CD4-positive, alpha-beta T cell treated with Interferon gamma for 1 hour (primary cell): ENCODE measurements at places on chromosomes 11 and 22.
A peak's percentile ranks its signal among the peaks of the same experiment; 100 is the strongest.

DNA sequence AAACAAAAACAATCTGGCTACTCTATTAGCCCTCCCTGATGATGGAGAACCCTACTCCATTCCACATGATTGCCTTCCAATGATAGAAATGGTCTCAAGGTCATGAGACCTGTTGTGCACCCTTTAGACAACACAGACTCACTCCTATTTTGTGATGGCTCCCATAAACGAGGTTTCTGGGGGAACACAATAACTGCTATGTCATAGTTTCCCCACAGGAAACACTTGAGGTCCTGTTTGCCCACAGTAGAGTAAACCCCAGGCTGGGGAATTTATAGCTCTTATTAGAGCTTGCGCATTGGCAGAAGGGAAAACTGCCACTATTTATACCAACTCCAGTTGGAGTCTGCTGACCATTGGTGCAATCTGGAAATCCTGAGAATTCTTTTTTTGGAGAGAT is 28.7 kb downstream of the MIF start:
- DNase-seq, result no peak

GRCh38 chr11:125953401-125953935 is 7.6 kb downstream of the VSIG10L2 start:
- no peak for DNase-seq

DNA sequence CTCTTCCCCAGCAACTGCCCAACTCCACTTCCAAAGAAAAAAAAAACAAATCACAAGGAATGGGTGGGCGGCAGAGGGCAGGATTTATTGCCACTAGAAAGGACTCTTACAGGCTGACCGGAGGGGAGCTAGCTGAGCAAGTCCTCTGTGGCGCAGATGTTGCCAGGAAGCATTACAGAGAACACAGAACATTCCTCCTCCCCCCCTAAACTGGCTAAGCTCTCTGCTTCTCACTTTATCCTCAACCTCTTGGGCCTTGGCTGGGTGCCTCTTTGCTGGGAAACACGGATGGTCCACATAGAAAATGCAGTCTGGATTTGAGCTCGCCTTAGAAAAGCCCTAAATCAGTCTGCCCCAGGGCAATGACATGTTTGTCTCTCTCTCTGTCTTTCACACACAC is 12.6 kb upstream of the FJX1 start:
- DNase-seq, result no peak

- no peak for DNase-seq
These were observed 11.4 kb upstream of the OR56A3 start for GRCh38 chr11:5930614-5931013.

DNA sequence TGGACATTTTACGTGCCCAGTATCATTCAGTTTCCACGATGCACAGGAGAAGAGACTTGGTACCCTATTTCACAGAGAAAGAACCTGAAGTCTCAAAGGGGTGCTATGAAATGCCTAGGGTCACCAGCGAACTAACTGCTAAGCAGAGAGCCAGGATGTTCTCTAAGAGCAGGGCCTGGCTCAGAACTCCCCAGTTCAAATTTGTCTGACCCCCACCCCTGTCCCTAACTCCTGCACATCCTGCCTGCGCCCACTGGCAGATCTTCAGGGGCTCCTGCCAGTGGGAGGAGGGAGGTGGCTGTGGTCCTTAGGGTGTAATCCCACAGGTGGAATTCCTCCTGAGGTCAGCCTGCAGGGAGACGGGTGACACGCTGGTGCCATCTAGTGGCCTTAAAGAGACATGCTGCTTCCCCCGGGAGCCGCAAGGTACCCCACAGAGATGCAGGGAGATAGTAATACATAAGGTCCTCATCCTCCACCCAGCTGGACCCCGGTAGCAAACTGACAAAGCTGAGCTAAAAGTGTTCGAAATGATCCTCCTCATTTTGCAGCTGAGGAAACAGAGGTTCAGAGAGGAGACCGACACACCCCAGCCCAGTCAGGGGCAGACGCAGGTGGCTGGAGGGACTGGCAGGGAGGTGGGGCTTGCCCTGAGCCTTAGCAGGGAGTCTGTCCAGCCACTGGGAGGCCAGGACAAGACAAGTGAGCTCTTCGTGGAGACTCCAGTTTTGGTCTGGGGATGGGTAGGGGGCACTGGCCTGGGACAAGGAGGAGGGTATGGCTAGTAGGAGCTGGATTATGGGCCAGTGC is 34.1 kb downstream of the MB start:
- peak; percentile 46 for DNase-seq

DNA sequence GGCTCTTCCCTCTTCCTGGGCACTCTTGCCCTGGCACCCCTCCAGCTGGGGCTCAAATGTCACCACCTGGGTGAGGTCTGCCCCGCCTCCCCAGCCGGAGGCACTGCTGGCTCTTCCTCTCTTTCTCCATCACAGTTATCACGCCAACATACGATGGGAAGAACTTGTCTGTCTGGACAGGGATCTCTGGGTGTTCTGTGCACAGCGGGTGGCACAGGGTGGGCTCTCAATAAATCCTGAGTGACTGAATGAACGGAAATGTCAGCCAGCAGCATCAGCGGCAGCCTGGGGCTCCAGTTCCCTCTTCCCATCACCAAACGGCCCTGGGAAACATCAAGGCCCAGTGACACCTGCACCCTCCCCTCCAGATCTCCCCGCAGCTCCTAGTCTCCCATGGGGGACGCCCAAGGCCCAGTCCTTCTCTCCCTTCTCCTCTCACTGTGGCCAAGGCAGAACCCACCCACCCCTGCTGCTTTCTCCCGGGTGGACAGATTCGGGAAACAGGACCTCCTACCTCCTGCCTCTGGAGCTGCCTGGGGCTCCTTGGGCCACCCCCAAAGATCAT is 440 bp upstream of the SLC25A45 start:
- DNase-seq, result no peak

DNA sequence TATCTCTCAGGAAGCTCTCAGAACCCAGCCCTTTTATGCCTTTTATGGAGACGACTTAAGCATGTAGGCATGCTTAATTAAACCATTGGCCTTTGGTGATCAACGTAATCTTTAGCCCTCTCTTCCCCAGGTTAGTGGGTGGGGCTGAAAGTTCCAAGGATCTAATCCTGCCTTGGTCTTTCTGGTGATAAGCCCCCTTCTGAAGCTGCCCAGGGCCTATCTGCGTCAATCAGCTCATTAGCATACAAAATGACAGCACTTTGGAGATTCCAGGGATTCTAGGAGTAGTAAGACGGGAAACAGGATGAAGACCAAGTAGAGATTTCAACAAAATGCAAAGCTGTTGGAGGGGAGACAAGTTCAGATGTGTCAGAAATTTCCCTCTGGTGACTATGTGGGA is 3.1 kb downstream of the FAM118A start:
- DNase-seq, result no peak

DNA sequence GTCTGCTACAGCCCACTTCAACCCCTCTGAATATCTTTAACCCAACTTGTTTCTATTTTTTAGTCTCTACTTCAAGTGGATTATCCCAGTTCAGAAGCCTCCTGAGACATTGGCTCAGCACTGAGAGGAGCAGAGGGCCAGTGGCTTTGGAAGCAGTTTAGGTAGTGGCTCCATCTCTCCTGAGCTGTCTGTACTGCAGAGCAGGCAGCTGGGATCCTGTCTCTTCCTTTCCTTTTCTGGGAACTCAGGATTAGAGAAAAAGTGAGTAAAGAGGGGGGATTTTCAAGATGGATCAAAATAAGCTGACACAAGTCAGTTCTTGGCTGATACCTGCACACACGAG is 512.0 kb downstream of the OPCML start:
- no peak for DNase-seq

- DNase-seq, result no peak
These were observed 30.6 kb downstream of the PISD start for GRCh38 chr22:31631436-31631835.

DNA sequence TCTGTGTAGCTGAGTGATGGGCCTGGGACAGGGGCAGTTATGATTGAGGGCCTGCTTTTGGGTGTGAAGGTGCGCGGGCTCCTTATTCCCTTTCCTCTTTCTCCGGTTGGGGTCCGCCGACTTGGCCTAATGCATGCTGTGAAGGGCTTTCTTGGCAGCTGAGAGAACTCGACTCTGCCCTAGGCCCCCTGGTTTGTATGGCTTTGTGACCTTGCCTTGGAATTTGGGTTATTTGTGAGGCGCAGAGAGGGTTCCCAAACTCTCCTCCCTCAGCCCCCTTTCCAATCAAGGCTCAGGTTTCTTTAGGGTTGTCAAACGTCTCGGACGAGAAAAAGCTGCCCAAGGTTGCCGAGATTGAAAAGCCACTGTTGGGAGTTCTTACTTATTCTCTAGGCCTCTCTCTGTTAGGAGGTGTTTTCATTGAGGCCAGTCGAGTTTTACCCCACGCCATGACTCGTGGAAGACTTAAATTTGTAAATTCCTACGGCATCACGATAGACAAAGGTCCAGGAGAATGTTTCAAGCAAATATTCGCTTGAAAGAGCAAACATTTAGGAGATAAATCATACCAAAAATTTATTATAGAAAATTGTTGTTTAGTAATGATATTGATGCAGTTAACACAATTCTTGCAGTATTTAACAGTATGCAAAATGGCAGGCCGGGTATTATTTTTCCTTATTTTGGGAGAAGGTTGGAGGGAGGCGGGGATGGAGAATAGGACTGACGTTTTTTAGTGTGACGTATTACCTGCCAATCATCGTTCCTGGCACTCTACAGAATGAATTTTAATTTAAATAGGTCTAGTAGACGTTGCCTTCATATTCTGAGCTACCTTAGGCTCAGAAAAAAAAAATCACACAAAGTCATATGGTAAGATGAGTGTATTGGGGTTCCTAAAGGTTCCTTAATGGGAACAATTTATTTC is 689 bp downstream of the PDHX start:
- no peak for DNase-seq

GRCh38 chr11:128214263-128214662 is 373.1 kb downstream of the ETS1 start:
- no peak for DNase-seq

DNA sequence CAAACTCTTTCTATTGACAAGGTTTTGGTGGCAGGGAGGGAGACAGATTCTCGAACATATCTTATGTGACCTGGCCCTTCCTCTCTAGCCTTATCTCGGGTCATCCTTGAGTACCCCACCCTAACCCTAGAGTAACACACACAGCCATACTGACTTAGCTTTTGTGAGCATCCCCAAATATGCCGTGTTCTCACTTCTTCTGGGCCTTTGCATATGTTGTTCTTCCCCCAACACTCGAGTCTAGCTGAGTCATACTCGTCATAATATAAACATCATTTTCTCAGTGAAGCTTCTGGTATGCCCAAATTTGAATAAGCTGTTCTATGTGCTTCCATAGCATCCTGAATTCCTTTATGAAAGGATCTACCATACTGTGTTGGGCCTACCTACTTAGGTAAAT is 8.0 kb downstream of the TTC17 start:
- no peak for DNase-seq

DNA sequence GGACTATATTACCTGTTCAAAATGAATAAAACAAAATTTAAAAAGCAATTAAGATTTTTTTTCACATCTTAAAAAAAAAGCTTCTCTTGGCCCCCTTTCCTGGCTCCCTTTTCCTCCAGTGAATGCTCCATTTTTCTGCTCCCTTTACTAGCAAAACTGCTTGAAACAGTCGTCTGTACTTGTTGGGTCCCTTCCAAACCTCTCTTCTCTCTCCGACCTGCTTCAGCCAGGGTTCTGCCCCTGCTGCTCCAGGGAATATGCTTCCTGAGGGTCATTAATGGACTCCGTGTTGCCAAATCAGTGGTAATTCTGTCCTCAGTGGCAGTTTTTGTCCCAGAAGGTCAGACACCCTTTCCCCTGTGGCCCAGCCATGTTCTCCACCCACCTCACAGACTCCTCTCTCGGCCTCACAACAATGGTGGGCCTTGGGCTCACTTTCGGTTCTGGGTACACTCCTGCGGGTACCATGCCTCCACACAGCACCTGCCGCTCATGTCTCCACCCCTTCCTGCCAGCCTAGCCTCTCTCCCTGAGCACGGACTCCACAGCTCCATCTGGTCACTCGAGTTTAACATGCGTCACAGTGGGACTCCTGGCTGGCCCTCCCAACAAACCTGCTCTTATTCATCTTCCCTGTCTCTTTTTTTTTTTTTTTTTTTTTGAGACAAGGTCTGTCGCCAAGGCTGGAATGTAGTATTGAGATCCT is 7.8 kb upstream of the POLR3H start:
- no peak for DNase-seq

DNA sequence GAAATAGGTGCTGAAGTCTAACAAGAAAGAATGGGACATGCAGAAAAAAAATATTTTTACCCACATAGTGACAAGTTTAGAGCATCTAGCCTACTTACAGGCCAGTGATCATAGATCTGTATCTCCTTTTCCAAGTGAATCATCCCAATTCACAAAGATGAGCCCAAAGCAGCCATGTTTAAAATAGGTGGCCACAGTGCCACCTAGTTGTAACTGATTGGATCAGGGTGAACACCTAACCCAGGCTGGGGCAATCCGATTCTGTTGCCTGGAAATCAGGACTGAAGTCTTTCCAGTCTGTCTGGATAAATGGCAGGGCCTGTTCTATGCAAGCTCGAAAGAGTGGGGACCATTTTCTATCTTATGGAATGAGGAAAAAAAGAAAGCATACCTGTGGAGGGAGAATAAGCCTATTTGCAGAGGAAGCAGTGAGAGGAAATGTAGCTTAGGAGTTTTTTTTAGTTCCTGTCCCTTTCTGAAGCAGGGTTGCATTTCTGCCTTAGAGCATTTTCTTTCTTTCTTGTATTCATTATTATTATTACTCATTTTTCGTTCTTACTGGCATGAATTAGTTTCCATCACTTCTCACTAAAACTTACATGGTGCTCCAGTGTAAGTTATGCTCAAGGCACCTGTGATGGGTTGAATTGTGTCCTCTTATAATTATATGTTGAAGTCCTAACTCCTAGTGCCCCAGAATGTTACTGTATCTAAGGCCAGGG is 113.2 kb upstream of the RAG2 start:
- DNase-seq, result no peak

DNA sequence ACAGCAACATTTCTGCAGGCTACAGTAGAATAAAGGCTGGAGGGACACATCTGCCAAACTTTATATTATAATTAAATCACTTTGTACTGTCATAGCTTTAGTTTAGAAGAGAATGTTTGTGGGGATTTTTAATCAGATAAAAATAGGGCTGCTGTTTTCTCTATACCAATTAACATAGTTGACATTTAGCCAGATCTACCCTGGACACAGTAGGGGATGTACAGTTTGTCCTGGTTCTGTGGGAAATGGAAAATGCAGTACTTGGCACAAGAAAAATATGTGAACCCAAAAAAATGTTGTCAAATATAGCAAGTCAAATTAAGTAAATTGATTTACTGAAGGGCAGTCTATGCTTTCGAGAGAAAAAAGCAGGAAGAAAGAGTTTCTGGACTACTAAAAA is 20.8 kb upstream of the PICALM start:
- no peak for DNase-seq

GRCh38 chr22:26800858-26801257 is 143.5 kb downstream of the MIAT start:
- no peak for DNase-seq
